Cerebellar cortex (tissue), 1 donor: ENCODE measurements at places on chromosomes 1 and 21.
A peak's percentile ranks its signal among the peaks of the same experiment; 100 is the strongest.

DNA sequence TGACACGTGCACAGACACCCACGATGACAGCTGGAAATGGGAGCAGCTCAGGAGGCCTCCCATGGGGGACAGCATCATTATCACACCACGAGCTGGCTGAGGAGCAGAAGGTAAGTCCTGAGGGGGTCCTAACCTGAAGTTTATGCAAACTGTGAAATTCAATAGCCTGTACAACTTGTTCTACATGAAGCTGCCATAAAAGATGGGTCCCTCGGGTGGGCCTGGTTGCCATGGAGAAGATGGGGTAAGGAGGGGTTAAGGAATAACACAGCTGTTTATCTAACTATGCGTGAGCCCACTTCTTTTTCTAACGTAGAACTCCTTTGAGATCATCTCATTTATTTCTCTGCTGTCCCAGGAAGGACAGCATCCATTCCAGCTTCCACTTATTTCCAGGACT is 163.4 kb upstream of the CD34 start:
- no peak for DNase-seq

GRCh38 chr1:43879414-43879813 is 54.2 kb upstream of the ARTN start:
- no peak for DNase-seq

GRCh38 chr1:20265250-20265649 is 25.4 kb upstream of the VWA5B1 start:
- no peak for DNase-seq

DNA sequence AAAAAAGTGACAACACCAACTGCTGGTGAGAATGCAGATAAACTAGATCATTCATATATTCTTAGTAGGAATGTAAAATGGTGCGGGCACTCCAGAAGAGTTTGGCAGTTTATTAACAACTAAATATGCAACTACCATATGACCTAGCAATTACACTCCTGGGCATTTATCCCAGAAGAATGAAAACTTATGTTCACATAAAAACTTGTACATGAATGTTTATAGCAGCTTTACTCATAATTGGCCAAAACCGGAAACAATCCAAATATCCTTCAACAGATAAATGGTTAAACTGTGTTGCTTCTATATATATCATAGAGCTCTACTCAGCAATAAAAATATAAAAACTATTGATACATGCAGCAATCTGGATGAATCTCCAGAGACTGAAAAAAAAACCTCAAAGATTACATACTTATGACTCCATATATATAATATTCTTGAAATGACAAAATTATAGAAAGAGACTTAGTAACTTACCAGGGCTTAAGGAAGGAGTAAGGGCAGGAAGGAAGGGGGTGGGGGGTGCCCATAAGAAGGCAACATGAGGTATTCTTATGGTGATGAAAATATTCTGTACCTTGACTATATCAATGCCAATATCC is 99.9 kb downstream of the KCNH1 start:
- no peak for DNase-seq

DNA sequence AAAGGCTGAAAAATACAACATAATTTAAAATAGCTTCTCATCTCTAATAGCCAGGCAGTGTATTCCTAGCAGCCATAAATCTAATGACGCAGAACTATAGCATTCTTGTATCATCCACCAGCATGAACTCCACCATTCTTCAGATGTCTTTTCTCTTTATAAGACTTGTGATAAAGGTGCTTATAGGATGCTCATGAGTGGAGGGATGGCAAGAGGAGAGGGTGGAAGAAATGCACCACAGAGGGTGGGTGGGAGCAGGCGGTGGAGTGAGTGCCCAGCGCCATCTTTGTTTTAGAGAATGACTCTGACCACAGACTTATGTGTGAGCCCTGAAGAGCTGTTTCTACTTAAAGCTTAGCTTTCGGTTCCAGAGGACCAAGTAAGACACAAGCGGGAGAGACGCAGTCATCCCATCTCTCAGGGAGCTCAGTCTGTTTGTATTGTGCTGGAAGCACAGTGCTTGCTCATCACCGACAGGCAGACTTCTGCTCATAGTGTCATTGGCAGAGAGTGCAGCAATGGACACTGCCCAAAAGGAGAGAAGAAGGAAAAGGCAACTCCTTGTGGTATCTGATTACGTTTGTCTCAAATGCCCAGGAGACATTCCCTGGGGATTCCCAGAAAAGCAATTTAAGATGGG is 65.6 kb downstream of the KCNJ15 start:
- DNase-seq, result no peak

DNA sequence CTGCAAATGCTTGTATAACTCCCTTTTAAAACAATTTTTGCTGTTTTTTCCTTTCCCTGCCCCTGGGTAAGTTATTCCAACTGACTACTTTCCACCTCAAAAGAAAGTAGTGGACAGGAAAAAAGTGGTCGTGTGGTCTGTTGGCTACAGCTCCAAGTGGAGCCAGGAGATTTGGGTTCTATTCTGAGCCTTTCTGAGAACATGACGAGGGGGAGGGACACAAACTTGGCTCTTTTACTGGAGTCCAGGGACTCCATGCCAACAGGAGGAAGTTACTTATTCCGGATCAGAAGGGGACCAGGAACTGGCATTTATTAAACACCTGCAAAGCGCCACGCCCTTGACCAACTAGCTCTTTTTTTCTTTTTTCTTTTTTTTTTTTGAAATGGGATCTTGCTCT is 79.0 kb upstream of the CAPZB start:
- DNase-seq, result no peak

DNA sequence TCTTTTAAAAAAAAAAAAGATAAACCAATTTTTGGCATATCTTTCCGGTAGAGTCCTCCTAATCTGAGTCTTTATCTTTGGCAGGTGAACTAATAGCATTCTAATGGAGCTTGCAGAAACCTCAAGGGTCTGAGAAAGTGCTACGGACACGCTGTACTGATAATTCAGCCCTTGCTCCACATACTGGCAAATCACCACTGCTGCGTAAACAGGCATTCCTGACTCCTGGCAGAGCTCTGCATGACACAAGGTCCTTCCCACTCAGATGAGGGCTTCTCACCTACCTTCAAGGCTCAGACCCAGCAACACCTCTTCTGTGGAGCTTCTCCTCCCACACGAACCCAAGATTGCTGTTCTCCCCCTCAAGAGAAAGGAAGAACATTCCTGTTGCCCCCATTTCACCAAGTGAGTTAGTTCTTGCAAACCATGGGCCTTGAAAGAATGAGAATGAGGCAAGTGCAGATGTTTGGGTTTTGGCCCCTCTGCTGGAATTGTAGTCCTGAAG is 48.0 kb downstream of the LYST start:
- DNase-seq, result no peak

DNA sequence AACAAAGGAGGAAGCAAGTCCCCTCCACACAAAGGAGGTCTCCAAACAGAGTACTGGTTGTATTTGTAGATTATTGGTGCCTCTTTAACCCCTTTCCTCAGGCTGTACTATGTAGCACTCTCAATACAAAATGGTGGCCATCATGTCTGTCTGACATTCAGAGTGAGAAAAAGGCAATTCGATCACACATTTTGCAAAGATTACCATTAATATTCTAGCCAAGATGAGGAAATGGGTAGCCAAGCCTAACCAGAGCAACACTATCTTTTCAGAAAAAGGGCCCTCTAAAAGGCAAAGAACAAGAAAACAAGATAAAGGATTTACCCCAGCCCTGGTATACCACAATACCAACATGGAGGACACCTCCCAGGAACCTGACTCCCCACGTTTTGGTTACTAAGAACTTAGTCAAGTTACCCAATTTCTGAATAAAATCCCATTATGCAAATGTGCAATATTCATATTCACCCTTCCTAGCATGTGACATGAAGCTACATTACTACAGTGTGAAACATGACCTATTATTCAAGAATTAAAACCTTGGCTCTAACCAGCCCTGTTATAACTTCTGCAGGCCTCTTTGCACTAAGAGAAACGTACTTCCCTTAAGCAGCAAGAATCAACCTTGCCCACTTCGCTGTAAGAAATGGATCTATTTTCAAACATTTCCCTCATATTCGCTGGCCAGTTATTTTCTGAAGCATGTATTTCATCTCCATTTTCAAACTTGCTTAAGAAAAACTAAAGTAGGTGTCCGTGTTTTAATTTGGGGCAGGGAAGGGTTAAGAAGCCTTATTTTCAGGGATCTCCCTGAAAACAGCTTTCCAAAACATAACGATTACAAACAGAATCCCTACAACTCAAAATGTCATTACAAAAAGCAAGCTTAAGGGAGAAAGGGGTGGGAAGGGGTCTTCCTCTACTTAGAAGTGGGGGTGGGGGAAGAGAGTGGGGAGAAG is 2.1 kb downstream of the KDM5B start:
- DNase-seq, result no peak

GRCh38 chr1:193283016-193283415 is 96.6 kb upstream of the B3GALT2 start:
- DNase-seq, result no peak

GRCh38 chr1:178323067-178323466 is 173.7 kb downstream of the CLEC20A start:
- no peak for DNase-seq

DNA sequence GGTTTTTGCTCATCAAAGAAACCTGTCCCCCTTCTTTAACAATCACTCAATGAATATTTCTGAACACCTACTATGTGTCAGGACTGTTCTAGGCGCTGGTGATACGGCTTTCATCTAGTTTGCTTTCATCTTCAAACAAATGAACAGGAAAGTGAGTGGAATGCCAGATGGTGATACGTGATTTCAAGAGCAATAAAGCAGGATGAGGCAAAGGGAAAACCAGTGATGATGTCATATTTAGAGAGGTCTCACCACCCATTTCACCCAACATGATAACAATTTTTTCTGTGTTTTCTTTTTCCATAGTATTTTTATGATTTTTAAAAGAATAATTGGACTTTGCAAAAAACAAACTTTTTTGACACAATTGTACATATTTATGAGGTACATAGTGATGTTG is 11.3 kb upstream of the SLC6A17 start:
- no peak for DNase-seq

- DNase-seq, result peak; percentile 76
These were observed 3.3 kb downstream of the TMEM51 start for GRCh38 chr1:15156807-15157380.

DNA sequence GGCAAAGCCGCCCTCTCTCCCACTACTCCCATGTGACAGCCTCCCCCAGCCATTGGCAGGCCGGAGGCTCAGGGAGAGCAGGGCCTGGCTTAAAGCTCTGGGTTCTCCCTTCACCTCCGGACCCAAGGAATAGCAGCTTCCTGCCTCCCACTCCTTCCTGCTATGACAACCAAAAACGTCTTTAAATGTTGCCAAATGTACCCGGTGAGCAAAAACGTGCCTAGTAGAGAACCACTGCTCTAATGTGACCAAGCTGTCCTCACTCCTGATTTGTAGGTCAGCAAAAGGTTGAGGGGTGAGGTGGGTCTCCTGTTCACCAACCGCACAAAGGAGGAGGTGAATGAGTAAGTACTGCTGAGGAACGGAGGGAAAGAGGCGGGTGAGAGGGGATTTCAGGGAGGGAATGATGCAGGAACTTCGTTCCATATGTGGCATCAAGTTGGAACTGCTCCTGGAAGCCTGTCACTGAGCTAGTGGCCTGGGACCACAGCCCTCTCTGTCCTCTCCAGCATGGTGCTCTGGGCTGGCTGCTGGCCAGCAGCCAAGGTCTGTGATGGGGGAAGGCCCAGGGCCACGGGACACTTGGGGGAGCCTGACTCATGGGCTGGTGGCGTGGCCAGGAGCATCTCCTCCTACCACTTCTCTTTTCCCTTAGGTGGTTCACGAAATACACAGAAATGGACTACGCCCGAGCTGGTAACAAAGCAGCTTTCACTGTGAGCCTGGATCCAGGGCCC is 5.7 kb downstream of the MRTO4 start:
- DNase-seq, result no peak

- no peak for DNase-seq
These were observed 8.2 kb downstream of the UMODL1 start for GRCh38 chr21:42079008-42079938.

- no peak for DNase-seq
These were observed 5.6 kb upstream of the POFUT2 start for GRCh38 chr21:45293220-45293725.

DNA sequence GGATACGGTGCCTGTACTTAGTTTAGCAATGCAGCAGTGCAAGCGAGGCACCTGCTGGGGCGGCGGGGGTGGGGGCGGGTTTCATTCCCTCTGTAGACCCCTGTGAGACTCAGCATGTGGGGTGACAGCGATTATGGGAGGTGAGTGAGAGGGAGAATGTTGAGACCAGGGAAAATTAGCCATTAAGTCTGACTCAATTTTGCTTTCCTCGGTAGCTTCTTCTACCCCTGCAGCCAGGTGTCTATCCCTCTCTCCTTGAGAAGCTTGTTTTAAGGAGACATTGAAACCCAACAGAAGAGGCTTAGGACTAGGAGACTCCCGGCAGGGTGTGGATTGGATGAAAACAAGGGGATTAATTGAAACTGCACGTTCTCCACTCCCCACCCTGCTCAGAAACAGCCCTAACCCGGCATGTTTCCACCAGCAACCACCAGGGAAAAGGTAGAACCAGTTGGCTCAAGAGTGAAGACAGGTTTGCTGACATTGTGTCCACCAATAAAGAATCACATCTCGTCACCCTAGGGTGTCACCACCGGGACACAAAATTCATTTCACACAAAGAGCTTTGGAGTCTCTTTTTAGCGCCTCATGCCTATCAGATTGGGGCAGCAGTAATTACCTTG is 20.6 kb upstream of the ATF3 start:
- DNase-seq, result no peak

- no peak for DNase-seq
These were observed 15.4 kb downstream of the DYNLT5 start for GRCh38 chr1:66767626-66768025.

- DNase-seq, result no peak
These were observed 19.7 kb downstream of the SLC2A1 start for GRCh38 chr1:42938645-42939615.

GRCh38 chr1:109819906-109820305 is 56.2 kb upstream of the EPS8L3 start:
- no peak for DNase-seq

GRCh38 chr1:214331827-214332423 is 51.0 kb downstream of the SMYD2 start:
- DNase-seq, result peak; percentile 16

DNA sequence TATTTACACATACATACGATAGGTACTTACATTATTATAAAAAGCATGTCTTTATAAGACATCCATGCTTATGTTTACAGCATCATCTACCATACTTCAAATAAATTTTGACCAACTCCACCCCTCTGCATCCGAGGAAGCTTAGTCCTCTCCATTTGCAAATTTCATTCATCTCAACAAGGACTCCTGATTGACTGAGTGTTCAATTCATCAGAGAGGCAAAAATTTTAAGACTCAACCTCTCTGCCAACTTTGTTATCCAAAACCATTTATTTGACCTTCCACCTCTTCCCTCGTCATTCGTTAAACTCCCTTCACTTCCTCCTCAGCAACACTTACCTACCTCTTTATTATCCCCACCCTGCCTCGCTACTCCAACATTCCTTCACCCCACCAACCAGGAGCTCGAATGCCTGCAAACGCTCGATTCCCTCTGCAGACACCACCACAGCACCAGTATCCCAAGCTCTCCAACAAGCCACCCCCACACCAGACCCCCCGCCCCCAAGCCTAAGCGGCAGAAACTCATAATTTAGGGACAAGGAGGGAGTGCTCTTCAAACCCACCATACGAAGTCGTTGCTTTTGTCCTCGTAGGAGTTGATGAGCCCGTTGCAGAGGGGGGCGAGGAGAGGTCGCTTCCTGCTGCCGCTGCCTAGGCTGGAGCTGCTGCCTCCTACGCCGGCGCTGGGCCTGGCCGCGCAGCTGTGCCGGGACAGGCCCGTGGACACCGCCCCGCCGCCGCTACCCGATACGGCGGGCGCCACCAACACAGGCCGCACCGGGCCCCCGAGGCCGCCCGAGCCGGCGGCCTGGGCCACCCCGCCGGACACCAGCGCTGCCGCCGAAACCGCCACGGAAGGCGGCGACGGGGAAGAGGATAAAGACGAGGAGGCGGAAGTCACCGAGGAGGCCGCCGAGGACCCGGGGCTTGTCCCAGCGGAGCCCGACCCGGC is 803 bp downstream of the COP1 start:
- peak; percentile 44 for DNase-seq
